ENCODE measurements at places on chromosomes 13 and 19.

DNA sequence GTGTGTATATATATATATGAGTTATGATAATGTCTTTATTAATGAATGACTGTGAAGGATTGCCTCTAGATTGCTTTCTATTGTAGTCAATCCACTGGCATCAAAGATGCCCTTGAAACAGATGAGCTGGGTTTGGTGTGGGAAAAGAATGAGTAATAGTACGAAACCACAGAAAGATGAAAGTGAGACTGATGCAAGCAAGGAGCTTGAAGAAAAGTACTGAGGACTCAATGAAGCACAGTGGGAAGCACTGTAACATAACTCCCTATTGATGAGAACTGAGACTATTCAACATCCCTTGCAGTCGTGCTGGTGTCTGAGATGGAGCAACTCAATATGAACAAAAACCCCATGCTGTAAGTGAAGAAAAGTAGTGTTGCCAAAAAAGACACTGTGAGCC, 1794.2 kb downstream of the SLITRK5 start:
- no peak for DNase-seq

DNA sequence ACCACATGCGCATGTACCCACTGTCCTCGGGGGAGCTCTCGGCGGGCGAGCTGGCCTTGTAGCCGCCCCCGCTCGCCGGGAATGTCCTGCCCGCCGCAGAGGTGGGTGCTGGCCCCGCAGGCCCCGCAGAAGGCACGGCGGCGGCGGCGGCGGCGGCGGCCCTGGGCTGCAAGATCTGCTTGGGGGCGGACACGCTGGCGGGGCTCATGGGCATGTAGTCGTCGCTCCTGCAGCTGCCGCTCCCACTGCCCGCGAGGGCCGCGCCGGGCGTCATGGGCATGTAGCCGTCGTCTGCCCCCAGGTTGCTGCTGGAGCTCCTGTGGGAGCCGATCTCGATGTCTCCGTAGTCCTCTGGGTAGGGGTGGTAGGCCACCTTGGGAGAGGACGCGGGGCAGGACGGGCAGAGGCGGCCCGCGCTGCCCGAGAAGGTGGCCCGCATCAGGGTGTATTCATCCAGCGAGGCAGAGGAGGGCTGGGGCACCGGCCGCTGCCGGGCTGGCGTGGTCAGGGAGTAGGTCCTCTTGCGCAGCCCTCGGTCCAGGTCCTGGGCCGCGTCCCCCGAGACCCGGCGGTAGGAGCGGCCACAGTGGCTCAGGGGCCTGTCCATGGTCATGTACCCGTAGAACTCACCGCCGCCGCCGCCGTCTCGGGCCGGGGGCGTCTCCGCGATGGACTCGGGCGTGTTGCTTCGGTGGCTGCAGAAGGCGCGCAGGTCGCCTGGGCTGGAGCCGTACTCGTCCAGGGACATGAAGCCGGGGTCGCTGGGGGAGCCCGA, 2.4 kb downstream of the IRS2 start:
- no peak for DNase-seq

GRCh38 chr13:51291341-51291740, 48.1 kb upstream of the SERPINE3 start:
- no peak for DNase-seq

GRCh38 chr13:93169980-93170379, 56.6 kb upstream of the GPC6 start:
- no peak for DNase-seq

DNA sequence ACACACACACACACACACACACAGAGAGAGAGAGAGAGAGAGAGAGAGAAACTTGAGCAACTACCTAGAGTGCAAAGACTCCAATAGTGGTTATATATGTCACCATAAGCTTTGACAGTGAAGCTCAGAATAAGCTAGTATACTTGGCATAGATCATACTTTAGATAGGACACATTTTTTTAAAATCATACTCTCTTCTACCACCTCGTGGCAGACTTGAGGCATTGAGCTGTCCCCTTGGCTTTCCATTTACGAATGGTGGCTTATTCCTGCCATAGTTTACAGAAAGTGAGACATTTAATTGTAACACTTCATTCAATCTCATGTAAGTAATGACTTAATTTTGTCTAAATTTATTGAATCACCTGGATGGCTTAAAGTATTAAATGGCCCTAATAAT, 108.2 kb downstream of the EDNRB start:
- DNase-seq, result peak; percentile 6

GRCh38 chr13:106471957-106472543, 63.4 kb downstream of the EFNB2 start:
- peak; percentile 27 for DNase-seq

DNA sequence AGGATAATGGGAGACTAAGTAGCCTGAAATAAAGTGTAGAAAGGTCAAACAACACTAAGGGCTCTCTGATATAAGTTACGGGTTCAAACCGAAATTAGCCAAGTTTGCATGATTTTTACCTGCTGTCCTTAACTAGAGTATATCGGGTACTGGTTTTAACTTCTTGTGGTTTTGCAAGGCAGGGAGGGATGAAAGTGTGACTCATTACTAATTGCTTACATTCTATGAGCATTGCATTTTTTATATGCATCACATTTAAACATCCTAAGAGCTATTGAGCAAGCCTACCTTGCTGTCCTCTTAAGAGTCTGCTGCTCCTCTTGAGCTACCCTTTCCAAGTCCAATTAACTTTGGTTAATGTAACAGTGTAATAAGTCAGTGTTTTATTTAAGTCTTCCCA, 415.4 kb downstream of the SLITRK5 start:
- no peak for DNase-seq

GRCh38 chr19:55146078-55146704, 2.8 kb downstream of the TNNT1 start:
- no peak for DNase-seq

DNA sequence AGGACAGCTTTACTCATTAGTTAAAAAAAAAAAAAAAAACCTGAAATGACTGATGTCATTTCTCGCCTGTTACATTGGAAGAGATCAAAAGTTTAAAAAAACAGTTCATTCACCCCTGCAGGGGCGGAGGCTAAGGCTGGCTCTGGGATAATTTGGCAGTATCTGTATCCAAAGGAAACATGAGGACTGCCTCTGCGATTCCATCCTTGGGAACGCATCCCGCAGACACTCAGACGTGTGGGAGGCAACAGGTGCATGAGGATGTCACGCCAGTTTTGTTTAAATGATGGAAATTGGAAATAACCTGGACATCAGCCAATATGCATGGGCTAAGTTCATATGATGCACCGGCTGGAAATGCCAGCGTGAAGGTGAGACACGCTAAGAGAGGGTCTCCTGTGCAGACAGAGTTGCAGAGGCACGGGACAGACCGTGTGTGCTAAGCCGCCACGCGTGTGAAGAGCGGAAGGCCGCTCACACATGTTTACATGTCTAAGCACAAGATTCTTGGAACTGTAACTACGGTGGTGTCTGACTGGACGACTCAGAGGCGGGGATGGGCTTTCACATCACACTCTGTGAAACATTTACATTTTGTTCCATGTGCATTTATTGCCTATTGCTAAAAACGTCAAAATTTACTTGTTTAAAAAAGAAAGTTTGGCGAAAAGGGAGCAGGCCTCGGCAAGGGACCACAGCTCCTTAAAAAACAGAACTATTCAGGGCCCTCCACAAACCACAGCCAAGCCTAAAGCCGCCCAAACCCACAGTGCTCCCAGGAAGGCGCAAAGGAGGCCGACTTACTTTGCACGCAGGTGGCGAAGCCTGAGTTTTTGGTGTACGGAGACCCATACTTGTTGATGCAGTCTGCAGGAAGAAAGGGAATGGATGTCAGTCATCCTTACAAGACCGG, 17.9 kb downstream of the GAS6 start:
- DNase-seq, result no peak

DNA sequence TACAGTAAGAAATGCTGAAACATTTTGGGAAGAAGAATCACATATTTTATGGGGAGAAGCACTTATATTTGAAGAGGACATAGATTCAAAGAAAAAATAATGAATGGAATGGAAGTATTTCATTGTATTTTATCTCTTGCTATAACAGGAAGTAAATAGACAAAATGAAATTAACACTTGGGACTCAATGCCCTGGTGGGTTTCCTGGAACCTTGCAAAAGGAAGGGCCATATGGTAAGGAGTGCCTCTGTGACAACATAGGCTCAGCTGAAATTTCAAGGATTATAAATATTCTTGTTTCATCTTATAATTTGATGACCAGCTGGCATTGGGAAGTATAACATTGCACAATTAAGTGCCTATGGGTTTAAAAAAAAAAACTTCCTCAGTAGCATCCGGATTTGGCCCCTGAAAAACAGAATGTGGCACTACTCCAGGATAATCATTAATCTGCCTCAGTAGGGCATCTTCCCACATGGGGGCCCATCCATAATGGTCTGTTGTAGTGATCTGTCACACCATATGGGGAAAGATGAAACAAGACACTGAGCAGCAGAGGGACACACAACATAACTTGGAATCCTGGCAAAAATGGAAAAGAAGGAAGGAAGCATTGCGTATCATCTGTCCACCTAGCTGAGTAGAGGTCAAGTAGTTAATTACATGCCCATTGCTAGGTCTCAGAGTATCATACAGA, 321.6 kb downstream of the NDFIP2 start:
- DNase-seq, result no peak

Measured in fibroblast of the conjunctiva (primary cell).